Glutamatergic neuron (in vitro differentiated cells): ENCODE measurements at places on chromosomes 12 and 14.

DNA sequence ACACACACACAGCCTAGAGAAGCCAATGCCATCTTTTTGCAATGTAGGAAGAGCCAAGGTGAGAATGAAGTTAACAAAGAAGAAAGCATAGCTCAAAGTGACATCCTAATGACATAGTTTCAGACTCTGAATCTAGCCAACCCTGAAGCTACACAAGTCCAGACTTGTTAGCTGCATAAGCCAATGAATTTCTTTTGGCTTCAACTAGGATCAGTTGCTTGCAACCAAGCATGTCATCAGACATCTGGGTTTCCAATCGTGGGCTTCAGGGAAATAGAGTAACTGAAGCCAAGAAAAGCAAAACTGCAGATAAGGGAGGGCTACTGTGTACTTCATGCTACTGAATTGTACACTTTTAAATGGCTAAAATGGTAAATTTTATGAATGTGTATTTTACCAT lies 4.4 kb upstream of the GPHN start:
- DNase-seq: no peak

GRCh38 chr12:93061473-93062419 lies 132.7 kb upstream of the EEA1 start:
- DNase-seq: no peak

DNA sequence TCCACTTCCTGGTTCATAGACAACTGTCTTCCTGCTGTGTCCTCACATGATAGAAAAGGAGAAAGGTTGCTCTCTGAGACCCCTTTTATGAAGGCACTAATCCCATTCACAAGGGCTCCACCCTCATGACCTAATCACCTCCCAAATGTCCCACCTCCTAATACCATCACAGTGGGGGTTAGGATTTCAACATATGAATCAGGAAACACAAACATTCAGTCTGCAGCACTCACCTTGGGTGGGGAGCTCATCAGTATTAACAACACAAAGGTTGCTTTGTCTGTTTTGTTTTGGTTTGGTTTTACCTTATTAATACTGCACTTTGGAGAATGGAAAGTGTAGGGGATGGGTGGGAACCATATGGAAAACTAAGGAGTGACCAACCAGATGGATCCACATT lies 10.5 kb upstream of the SMCO2 start:
- no peak for DNase-seq

DNA sequence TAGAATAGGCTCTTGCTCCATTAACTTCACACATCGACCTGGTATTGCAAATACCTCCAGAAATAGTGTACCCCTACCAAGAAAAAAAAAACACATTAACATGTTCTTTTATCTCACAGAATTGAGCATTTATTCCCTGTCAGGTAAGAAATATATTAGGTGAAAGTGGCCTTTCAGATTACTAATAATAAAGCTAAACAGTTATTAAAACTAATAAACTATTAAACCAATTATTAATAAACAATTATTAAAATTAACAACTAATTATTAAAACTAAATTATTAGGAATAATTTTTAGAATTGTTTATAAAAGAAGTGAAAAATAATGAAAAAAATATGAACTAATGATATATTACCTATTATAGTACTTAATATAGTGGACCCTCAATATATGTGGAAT lies 7.2 kb upstream of the AK7 start:
- no peak for DNase-seq

- no peak for DNase-seq
These were observed 27.0 kb downstream of the BTBD7 start for GRCh38 chr14:93305725-93306418.

- DNase-seq: no peak
These were observed 14.7 kb downstream of the ISCA2 start for GRCh38 chr14:74508292-74508731.

DNA sequence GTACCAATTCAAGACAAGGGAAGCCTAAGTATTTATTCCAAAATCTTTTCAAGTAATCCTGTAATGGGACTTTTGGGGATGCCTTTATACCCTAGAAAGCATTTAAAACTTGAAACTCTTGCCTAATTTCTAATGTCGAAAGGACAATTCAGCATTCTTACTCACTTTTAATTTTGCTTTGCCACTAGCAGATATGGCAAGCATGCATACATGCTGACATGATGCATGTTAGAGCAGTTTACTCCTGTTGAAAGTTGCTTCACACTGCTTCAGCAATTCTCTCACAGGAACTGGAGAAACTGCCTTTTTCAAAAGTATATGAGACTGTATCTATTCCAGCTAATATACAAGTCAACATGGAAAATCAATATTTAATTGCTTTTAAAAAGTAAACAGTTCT lies 79.9 kb downstream of the TAOK3 start:
- DNase-seq: no peak

GRCh38 chr14:26128931-26129671 lies 468.7 kb downstream of the NOVA1 start:
- DNase-seq: no peak

DNA sequence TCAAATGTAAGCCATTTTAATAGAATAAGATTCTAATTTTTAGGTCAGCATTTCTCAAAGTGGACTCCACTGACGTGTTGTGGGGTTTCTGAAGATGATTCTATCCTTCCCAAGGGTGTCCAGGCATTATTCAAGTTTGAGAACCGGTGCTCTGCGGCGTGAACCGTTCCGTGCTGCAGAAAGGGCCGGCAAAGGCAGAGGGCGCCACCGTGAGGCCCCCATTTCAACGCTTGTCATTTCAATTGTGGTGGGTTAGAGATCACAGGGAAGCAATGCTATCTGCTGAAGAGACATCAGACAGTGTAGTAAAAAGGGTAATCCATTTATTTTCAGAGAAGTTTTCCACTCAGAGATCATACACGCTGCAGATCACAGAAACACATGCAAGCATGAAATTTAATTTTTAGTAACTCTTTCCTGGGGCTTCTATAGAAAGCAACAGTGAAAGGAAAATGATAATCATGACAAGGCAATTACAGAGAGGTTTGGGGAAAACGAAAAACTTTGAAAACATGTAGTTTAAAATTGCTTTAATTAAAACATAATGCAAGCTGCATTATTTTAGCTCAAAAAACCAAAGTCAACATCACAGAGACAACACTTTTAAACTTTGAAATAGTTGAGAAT lies 201.7 kb downstream of the EXOC5 start:
- DNase-seq: peak; percentile 85
